ENCODE measurements at places on chromosomes 5 and 9.

GRCh38 chr9:116112236-116112635, 41.4 kb upstream of the PAPPA start:
- DNase-seq, result no peak

DNA sequence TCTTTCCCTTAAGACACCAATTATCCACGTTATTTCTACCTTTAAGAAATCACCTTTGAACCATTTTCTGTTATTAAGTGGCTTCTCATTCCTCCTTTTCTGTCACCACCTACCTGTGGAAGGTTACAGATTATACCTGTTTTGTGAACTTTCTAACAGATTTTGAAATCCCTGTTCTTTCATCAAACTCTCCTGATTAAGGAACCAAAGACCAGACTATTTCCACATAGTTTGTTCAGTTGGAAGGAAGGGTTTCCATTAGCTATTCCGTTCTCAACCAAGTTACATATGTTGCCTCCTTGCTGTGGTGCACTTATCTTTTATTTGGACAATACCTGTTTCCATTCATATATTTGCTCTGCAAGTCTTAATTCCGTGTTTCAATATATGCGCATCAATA, 343.6 kb downstream of the ADGRV1 start:
- no peak for DNase-seq

DNA sequence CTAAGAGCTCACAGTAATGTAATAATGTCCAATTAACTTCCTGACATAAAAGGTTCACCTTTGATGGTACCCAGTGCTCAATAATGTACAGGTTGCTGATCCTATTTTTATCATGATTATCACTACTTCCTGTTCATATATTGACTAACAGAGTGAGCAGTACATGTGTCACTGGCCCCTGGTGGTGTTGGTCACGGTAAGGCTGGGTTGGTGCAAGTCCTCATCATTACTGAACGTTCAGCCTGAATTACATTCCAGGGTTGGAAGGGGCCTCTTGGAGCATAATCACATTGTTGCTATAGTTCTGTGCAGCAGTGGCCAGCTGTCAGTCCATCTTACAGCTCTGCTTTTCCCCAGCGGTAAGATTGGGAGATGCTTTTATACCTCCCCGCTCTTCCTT, 24.2 kb upstream of the CKMT2 start:
- peak; percentile 50 for DNase-seq

DNA sequence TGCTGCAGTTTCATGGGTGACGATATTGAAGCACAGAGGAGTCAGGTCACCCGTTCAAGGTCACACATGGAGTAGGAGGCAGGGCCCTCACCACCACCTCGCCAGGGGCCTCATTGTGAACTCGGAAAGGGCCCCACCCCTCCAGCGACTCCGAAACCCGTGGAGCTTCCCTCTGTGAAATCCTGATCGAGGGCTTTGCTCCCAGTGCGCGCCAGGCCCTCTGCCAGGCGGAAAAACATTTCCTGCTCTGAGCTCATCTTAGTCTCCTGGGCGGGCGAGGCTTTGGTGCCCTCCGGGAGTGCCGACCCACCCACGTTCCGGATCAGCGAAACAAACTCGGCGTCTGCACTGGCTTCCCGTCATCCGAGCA, 75.0 kb upstream of the FCN1 start:
- DNase-seq, result no peak

DNA sequence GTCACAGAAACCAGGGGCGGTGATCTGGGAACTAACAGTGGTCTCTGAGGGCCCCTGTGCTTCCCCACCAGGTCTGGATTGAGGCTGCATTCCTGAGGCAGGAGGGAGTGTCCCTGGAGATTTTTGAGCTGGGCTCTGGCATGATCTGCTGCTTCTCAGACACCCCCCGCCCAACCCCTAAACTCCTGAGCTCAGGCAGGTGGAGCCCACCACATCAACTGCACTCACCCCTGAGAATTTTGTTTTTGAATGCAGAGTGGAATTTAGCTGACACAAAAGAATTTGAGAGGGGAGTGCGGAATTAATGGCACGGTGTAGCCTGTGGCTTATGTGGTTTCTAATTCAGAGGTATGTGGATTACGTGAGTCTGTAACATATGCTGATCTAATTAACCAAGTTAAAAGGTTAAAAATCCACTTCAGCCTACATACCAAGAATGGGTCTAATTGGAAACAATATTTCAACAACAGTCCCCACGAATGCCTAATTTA, 23.9 kb upstream of the CTSL start:
- DNase-seq, result no peak

Measured in HCEC 1CT (cell line).